ENCODE measurements at places on chromosomes 12 and 14. TPM values are rescaled to one million over a fixed set of nuclear protein-coding genes. Genes with fewer than 3 reads are reported as not detected.

DNA sequence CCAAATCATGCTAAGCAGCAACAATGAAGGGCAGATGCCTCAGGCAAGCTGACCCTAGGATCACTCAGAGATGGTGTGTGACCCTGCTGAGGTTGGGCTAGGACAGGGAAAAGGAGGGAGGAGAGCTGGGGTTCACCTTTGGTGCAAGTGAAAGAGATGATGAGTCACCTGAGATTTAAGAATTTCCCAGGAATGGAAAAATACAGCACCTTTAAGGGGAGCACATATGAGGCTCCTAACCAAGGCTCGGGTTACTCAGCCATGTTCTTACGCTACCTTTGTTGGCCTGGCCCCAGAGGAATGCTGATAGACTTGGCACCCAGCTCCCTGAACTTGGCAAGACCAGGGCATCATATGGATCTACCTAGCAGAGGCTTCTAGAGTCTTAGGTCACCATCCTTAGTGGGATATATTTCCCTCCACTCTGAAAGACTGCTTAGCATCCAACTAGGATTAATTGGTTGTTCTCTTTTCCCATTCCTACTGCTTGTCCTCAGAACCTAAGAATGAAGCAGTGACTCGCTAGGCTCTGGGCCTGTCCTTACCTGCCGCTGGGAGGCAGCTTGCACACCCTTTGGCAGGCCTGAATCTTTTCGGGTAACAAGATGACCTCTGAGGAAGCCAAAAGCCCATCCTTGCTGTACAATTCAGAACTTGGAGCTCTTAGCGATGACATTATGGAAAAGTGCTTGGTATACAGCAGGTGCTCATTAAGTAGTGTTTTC is 4.0 kb upstream of the NAA25 start:
- no peak overlapping the region for H3K4me3 ChIP-seq
- H3K36me3 ChIP-seq, result no peaks in the 10 kb centered on the region
- H3K27ac ChIP-seq, result no peak overlapping the region
- no peaks in the 10 kb centered on the region for H3K27me3 ChIP-seq

- no peak overlapping the region for H3K4me3 ChIP-seq
- H3K36me3 ChIP-seq, result peaks cover 23% of the 10 kb centered on the region
- DNase-seq, result no peak
- H3K4me1 ChIP-seq, result peaks cover 4% of the 10 kb centered on the region
- H3K27me3 ChIP-seq, result peaks cover 4% of the 10 kb centered on the region
Measured at GRCh38 chr12:121934309-121934664, 15.9 kb downstream of the CFAP251 start.

DNA sequence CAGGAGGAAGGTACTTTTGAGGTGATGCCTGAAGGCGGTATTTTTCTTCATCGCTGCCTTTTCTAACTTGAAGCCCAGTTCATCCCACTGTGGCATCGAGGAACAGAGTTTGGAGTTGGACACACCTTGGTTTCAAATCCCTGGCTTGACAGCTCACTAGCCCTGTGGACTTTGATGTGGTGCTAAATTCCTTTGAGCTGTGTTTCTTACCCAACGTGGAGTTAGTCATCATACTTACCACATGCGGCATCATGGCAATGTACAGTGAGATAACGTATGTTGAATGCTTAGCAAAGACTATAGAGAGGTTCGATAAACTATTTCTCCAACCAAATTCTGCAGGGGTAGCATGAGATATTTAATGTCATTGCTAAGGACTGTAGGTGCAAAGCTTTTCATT is 3.4 kb downstream of the PLEKHG3 start:
- peaks cover 2% of the 10 kb centered on the region for H3K27me3 ChIP-seq
- peaks cover 55% of the 10 kb centered on the region for H3K4me1 ChIP-seq
- H3K36me3 ChIP-seq, result peaks cover 4% of the 10 kb centered on the region
- H3K27ac ChIP-seq, result peak overlapping the region; percentile 85

DNA sequence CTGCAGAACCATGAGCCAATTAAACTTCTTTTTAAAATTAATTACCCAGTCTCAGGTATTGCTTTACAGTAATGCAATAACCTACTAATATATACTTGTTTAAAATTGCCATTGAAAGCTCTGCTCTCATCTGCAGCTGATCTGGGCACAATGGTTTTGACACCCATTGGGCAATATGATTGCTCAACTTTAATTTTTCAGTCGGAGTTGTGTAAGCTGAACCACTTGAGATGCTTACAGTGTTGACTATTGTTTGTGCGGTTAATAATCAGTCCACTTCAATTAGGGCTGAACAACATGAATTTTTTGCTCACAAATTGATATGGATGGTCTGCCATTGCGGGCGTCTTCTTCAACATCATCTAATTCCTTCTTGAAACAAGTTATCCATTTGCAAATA is 18.0 kb upstream of the OR4K5 start:
- no peaks in the 10 kb centered on the region for H3K4me1 ChIP-seq
- no peaks in the 10 kb centered on the region for H3K27me3 ChIP-seq
- H3K4me3 ChIP-seq, result no peak overlapping the region
- no peak for DNase-seq
- H3K36me3 ChIP-seq, result no peaks in the 10 kb centered on the region
- no peak overlapping the region for H3K27ac ChIP-seq

HOXC6 gene
- total RNA-seq, result 0.27 TPM

STXBP6 gene
- 11.7 TPM for total RNA-seq

KRT5 gene
- total RNA-seq, result not detected

PTHLH gene
- 0.93 TPM for total RNA-seq

SLC10A1 gene
- not detected for total RNA-seq
